ENCODE measurements at places on chromosomes 1 and 21. TPM values are rescaled to one million over a fixed set of nuclear protein-coding genes. Genes with fewer than 3 reads are reported as not detected.

ZNF644 gene
- 77.9 TPM for total RNA-seq

DNA sequence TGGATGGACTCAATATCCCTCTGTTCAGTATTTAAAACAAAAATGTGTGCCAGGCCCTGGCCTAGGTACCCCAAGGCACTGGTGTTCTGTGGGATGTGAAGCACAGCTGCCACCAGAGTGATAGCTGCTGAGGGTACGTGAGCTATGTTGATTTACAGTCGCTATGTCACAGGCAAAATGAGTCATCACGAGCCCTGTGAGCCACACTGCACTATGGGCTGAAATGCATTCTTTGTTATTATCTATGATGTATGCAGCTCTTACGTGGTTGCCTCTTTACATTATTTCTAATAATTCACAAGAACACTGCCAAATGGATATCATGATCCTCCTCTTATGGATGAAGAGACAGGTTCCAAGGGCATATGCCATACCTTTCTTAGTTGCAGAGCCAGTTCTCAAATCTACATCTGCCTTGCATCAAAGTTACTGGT, 2.1 kb downstream of the TEX38 start:
- no peak for DNase-seq

GRCh38 chr1:7856345-7856744, 3.5 kb upstream of the UTS2 start:
- DNase-seq = no peak

- no peak for DNase-seq
Measured at GRCh38 chr1:20716232-20716631, 1.6 kb downstream of the KIF17 start.

GRCh38 chr1:28296401-28297261, 32.2 kb upstream of the MED18 start:
- DNase-seq = peak; percentile 32

Measured in mesothelial cell of epicardium (in vitro differentiated cells).